Chondrocyte (in vitro differentiated cells): ENCODE measurements at places on chromosomes 12 and 14.

DNA sequence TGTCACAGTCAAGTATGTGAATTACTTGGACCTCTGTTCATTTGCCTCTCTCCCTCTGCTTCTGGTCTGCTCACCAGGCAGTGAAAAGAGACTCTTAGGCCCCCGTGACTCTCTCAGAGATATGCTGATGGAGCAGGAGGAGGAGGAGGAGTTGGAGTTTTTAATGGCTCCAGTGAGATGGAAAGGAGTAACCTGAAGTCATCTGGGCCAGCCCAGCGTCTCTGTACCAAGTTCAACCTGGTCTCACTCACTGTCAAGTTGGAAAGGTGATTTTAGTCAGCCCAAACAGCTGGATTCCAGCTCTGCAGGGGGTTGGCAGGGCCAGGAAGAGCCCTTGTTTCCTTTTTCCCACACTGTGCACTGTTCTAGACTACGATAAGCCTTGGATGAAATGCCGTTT lies 48.6 kb downstream of the SH2B3 start:
- DNase-seq: no peak

GRCh38 chr14:52142504-52142903 lies 73.6 kb upstream of the NID2 start:
- no peak for DNase-seq

DNA sequence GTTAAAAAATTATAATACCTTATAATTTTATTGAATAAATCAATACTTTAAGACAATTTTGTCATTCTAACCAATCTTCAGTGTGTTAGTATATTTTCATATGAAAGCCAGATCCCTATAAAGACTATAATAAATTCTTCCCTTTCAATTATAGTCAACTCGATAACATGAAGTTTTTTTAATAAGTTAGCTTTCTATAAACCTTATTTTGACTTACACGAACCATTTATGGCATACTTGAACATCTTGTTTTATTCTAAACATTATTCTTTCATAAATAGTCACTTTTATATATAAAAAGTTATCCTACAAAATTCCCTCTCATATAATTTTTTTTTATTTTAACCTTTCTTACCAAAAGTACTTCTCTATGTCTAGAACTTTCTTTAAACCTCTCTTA lies 1002.3 kb downstream of the TMEM121 start:
- no peak for DNase-seq

- DNase-seq: no peak
Measured at GRCh38 chr12:68831272-68831671, 23.3 kb downstream of the MDM2 start.

DNA sequence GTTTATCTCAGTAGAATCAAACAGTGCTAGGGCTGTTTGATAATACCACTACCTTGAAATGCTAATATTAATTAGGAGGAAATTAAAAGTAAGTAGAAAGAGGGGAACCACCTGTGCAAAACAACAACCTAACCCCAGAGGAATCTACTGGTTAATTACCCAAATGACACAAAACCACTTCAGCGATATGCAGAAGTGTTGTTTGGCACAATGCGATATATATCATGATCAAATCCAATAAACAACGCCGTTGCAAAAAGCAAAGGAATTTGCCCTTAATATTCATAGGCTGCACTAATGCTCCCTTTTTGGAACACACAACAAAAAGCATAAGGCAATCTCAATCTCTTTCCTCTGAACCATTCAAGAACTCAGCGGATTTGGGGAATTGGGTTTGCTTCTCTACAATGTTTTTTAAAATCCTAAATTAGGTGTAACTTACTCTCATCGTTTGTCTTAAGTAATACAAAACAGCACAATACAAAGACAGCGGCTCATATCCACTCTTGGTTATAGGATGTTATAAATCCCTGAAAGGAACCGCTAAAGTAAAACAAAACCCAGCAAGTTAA lies 1.5 kb downstream of the MAP4K5 start:
- no peak for DNase-seq

- DNase-seq: no peak
Measured at GRCh38 chr14:69542311-69542710, 32.4 kb downstream of the CCDC177 start.

- DNase-seq: no peak
Measured at GRCh38 chr14:55780156-55780946, 200.3 kb downstream of the KTN1 start.
